ENCODE measurements at places on chromosomes 3 and 15.

DNA sequence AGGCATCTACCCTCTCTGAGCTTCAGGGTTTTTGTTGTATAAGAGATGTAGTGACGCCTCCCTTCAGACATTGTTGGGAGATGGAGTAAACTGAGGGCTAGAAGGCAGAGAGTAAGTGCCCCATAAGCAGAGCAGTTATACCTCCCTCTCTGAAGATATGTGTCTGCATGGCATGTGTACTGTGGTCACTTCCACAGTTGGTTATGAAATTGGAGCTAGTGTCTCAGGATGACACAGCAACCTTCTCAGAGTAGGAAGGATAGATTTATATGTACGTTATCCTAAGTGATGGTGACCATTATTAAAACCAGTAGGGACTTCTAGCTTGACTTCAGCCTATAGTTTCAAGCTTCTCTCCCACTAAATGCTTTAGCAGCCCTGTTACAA, 17.9 kb downstream of the PXK start:
- DNase-seq: no peak

DNA sequence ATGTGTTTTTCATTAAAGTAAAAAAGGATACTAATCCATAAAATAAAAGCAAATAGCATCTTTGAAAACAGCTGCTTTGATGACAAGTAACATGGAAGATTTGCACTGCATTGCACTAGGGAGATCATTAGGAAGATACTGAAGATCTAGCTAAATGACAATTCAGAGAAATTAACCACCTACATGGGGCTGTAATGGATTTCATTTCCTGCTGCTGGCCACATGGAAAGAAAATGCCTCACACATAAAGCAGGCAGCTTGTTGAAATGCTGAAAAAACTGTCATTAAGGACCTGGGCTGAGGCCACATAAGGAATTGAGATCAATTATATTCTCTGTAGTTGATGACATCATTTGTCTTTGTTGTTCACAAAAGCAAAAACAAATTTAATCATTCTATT, 94.1 kb downstream of the PYDC2 start:
- no peak for DNase-seq

DNA sequence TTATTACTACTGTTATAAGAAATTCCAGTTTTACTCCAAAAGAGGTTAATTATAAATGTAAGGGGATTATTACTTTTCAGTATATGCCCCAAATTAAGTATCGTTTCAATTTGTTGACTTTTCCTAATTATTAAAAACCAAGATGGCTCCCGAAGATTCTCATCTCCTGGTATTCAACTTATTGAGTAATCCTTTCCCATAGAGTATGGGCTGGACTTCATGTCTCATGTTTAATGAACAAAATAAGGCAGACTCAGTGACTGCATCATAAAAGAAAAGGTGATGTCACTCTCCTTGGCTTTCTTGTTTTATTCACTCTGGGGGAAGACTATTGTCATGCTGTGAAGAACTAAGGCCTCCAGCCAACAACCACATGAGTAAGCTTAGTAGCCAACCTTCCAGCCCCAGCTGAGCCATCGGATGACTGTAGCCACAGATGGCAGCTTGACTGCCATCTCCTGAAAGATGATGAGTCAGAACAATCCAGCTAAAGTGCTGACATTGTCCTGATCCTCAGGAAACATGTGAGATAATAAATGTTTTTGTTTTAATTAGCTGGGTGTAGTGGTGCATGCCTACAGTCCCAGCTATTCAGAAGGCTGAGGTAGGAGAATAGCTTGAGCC, 17.3 kb downstream of the IGF2BP2 start:
- DNase-seq: no peak

DNA sequence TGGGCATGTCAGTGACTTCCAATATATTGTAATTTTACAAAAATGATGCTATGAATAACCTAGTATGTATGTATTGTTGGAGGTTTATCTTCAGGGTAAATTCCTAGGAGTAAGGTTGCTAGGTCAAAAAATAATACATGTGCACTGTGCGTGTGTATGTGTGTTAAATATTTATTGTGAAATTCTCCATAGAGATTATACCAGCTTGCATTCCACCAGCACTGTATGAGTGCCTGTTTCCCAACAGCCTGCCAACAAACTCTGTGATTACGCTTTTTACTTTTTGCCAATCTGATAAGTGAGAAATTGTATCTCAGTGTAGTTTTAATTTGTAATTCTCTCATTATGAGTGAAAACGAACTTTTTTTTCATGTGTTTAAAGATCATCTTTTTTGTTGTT, 12.6 kb upstream of the IGF2BP2 start:
- no peak for DNase-seq

GRCh38 chr3:66428733-66429132, 72.1 kb downstream of the LRIG1 start:
- DNase-seq: no peak

GRCh38 chr15:99430881-99431401, 134.8 kb upstream of the MEF2A start:
- no peak for DNase-seq

GRCh38 chr15:24039683-24040082, 352.6 kb upstream of the NDN start:
- no peak for DNase-seq

GRCh38 chr3:107543666-107544065, 20.9 kb downstream of the BBX start:
- no peak for DNase-seq

GRCh38 chr3:10962481-10963036, 30.0 kb upstream of the SLC6A1 start:
- DNase-seq: no peak

GRCh38 chr15:64152507-64153387, 1.2 kb downstream of the SNX22 start:
- DNase-seq: no peak

- DNase-seq: no peak
Observed at GRCh38 chr15:83475551-83475950, 28.4 kb downstream of the SH3GL3 start.

GRCh38 chr3:45518376-45519135, 76.0 kb upstream of the LIMD1 start:
- DNase-seq: no peak

DNA sequence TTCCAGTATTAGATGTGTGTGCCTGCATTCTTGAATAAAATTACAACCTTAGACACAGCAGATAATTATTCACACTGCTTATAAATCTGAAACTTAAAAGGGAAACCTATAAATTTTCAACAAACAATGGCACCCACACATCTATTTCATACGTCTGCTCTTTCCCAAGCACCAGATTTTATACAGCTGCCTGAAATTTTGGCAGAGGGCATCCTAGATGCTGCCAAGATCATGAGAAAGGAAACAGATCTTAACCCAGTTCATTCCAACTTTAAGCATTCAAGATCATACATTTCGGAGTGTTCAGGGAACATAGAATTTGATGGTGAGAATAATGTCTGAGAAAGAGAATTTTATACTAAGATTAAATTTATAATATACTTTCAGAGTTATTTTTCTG, 53.1 kb downstream of the CLDN1 start:
- no peak for DNase-seq

DNA sequence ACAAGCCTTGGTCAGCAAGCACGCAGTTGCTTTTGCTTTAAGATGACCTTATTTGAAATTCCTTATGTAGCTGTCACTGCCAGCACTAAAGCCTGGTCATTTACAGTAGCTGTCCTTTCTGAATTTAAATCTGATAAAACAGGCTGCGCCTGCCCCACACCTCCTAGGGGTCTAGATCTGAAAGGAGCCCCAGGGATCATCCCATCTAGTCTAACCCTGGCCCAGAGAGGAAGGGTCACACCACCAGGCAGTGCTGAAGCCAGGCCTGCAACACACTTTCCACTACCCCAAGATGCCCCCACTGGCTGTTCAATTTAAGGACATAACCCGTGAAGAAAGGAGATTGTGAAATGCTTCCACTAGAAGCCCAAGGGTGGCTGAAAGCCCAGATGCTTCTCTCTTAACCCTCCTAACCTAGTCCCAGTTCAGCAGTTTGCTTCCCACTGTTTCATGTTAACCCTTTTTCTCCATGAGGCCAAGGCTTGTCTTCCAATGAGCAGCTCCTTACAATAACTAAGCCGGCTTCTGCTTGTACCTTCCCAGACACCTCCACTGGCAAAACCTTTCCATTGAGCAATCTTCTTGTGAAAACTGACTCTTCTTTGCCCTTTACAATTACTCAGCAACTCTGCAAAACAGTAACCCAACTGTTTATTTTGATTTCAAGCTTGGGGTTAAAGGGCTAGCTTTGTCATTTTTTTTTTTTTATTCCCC, 198.9 kb upstream of the LPP start:
- DNase-seq: no peak

GRCh38 chr15:101773496-101774100, 29.7 kb upstream of the OR4F6 start:
- no peak for DNase-seq

DNA sequence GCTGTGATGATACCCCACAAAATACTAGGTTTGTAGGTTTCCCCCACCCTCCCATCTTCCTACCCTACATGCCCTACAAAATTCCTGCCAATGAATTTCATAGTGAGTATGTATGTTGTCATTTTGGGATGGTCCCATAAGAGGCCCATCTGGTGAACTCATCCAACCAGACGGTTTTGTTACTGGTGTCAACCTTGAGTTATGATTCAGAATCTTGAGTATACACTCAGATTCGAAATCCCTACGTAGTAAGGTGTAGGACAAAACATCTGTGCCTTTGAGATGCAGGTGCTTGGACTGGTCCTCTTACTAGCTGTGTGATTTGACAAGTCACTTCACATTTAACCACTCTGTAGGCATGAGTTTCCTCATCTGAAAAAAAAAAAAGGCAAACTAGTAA, 3.6 kb downstream of the SIAH2 start:
- DNase-seq: no peak

DNA sequence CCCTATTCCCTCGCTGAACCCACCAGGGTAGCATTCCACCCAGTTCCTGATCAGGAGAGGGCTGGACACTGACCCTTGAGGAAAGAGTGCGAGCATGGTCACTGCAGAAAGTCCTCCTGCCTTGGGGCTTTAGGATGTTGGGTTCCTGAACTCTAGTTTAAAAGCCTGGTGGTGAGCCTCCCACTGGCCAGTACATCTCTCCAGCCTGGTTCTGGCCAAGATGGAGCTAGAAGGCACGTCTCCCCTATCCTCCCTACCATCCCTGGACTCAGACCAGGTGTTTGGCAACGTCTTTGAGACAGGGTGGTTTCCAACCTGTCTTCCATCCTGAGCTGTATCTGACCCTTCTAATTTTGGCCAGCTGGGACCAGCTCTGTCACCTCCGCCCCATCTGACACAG, 31.4 kb downstream of the NBEAL2 start:
- no peak for DNase-seq

- no peak for DNase-seq
Observed at GRCh38 chr3:58356054-58356453, 23.4 kb downstream of the PXK start.

- no peak for DNase-seq
Observed at GRCh38 chr3:10482631-10483363, 22.6 kb downstream of the ATP2B2 start.

DNA sequence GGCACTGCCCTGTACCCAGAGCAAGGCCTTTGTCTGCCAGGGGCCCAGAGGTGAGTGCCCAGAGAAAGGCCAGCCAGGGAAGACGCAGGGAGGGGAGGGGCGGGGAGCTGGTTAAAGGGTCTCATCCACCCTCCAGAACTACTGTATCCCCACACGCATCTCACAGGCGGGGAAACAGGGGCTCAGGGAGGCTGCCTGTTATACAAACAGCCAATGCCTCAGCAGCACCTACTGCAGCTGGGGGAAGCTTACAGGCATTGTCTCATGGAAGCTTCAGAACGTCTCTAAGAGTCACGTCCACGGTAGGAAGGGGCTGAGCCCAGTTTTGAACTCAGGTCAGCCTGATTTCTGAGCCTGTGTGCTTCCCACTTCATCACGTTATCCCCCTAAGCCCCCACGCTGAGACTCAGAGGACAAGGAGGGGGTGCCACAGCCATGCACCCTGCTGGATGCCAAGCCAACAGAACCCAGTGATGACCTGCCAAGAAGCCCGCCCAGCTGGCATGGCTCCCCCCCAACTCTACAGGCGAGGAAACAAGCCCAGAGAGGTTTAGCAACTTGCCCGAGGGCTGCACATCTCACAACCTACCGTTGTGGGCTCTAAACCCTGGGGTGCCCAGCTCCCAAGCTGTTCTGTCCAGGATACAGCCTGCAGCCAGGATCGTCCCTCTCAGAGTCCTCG, 54.5 kb downstream of the IQSEC1 start:
- no peak for DNase-seq

DNA sequence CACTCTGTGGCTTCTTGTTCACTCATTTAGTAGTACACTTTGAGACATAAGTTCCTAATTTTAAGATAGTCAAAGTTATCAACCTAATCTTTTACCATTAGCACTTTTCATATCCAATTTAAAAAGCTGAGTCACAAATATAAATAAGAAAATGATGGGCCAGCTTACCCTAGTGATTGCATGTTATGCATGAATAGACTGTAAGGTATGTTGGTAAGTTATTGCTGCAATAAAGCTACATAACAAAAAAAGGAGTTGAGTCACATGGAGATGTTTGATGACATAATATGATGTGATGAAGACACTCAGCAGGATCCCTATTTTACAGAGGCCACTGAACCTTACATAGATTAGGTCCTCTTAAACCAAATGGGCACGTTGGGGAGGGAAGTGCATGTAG, 161.3 kb downstream of the OCA2 start:
- DNase-seq: no peak

DNA sequence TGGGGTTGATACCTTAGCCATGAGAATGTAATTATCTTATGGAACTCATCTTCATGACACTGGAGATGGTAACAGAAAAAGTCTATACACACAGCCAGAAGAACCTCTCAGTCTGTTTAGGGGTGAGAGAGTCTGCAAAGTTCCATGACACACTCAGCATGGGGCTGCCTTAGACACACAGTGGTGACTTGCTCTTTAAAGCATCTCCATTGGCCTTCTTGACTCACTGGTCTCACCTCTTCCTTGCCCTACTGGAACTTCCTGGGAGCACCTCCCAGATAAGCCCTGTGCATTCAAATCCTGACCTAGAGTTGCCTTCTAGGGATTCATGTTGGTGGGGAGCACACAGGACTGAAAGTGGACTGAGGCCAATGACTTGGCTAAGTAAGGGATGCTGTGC, 9.3 kb downstream of the MAGI1 start:
- no peak for DNase-seq

DNA sequence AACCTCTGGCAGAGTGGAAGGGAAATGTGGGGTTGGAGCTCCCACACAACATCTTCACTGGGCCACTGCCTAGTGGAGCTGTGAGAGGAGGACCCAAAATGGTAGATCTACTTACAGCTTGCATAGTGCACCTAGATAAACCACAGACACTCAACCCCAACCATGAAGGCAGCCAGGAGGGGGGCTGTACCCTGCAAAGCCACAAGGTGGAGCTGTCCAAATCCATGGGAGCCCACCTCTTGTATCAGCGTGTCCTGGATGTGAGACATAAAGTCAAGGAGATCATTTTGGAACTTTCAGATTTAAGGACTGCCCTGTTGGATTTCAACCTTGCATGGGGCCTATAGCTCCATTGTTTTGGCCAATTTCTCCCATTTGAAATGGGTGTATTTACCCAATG, 20.9 kb downstream of the TP63 start:
- no peak for DNase-seq
